ENCODE measurements at places on chromosomes 7 and 10. TPM values are rescaled to one million over a fixed set of nuclear protein-coding genes. Genes with fewer than 3 reads are reported as not detected.

MRC1 gene
- not detected for total RNA-seq

HOXA11 gene
- total RNA-seq: not detected

BMPER gene
- total RNA-seq: not detected

EBF3 gene
- total RNA-seq: not detected

SKAP2 gene
- 7.2 TPM for total RNA-seq

AKR1C1 gene
- total RNA-seq: 2.0 TPM

FAM25G gene
- not detected for total RNA-seq

TMEM196 gene
- not detected for total RNA-seq

NPFFR1 gene
- not detected for total RNA-seq

ZNF117 gene
- total RNA-seq: 2.8 TPM

ANKRD30A gene
- not detected for total RNA-seq

WIPF3 gene
- total RNA-seq: not detected

DPYSL4 gene
- total RNA-seq: 65.2 TPM

NRP1 gene
- total RNA-seq: 0.30 TPM

NT5C2 gene
- total RNA-seq: 46.5 TPM

GNGT1 gene
- total RNA-seq: not detected

SOSTDC1 gene
- total RNA-seq: not detected

CTAGE6 gene
- total RNA-seq: 3.1 TPM
